ENCODE measurements at places on chromosomes 1 and 21.
A peak's percentile ranks its signal among the peaks of the same experiment; 100 is the strongest.

GRCh38 chr1:35807614-35808449 is at the start of gene AGO4:
Gene AGO4 (plus strand): TSS chr1:35808016. CDS start chr1:35808417, 401 bp downstream.
- peak; percentile 59 for DNase-seq

DNA sequence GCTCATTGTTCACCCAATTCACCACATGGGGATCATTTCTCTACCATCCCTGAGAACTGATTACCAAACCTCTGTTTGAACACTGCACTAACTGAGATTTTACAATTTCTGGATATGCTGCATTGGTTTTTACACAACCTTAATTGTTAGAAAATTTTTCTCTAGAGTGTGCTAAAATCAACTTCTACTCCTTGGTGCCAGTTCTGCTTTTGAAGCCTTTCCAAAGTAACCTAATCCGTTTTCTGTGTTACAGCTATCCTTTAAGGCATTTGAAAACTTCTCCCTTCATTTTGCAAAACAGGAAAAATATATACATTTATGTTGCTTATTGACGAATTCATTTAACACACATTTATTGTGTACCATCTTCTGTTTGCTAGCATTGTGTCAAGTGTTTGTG is 23.7 kb downstream of the SMAP2 start:
- no peak for DNase-seq

DNA sequence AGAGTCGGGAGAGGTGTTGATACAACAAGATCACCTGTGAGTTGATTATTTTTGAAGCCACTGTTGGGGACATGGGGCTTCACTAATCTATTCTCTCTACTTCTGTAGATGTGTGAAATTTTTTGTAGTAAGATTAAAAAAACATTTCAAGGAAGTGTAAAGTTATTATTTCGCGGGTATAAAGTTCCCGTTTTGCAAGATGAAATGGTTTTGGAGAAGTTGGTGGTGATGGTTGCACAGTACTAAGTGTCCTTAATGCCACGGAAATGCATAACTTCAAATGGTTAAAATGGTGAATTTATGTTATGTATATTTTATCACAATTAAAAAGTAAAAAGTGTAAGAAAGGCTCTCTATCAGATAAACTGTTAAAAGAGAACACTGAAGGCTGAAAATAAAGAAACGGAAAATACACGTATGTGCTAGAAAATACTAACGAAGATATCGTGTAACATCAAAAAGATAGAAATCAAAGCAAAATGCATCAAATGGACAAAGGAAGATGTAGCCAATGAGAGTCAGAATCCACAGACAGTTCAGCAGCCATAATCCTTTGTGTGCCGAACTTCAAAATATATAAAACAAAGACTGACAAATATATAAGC is 2.9 kb upstream of the ITGB2 start:
- no peak for DNase-seq

GRCh38 chr1:110916274-110916668 is 43.3 kb downstream of the CD53 start:
- DNase-seq = no peak

- no peak for DNase-seq
Observed at GRCh38 chr1:242243472-242243871, 244.6 kb upstream of the MAP1LC3C start.

DNA sequence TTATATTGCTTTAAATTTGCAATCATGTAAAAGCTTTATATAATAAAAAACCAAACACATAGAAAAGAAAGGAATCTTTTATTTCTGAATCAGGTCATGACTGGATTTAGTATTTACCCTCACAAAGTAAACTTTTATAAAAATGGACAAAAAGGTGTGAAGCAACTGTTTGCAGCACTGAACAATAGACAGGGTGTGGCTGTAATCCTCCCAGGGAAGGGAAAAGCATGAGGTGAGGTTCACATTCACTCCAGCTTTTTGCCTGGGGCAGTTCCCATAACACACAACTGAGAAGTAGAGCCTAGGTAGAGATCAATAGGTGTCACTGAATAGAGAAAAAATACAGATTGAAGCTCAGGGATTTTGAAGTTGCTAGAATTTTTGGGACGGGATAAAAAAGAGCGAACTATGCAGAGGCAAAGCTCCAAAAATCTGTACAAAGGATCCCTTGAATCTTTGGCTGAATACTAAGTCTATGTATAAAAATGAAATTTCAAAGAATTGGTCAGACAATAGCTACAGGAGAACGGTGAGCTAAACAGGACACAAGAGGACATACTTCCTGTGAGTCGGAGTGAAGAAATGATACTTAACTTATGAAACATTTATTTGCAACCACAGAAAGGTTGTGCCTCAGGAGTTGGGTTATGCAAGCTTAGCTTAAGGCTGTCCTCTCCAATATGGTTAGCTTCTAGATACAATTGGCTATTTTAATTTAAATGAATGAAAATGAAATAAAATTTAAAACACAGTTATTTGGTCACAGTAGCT is 162.0 kb upstream of the ZP4 start:
- DNase-seq = no peak
